ENCODE measurements at places on chromosomes 7 and 10.

- DNase-seq, result no peak
Measured at GRCh38 chr10:70430493-70431445, 10.7 kb downstream of the NODAL start.

DNA sequence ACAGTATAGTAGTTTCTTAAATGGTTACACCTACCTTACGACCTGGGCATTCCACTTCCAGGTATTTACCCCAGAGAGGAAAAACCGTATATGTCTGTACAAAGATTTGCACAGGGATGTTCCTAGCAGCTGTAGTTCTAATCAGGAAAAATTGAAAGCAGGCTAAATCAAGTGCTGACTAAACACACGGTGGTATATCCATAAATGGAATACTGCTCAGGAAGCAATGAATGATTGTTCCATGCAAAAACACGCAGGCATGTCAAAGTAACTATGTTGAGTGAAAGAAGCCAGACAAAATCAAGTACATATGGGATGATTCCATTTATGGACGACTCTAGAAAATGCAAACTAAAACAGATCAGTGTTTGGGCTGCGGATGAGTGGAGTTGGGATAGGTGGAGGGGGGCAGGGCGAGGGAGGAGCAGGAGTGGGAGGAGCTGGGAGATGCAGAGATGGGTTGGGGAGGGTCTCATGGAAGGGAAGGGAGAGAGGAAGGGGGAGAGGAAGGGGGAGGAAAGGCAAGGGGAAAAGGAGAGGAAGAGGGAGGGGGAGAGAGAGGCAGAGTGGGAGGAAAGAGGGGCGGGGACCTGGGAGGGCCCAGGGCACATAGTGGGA is 484 bp upstream of the MSRB2 start:
- no peak for DNase-seq

GRCh38 chr10:76973091-76974016 is 664.3 kb downstream of the KCNMA1 start:
- no peak for DNase-seq

GRCh38 chr7:142873281-142873784 is 12.2 kb downstream of the TRPV6 start:
- peak; percentile 48 for DNase-seq

DNA sequence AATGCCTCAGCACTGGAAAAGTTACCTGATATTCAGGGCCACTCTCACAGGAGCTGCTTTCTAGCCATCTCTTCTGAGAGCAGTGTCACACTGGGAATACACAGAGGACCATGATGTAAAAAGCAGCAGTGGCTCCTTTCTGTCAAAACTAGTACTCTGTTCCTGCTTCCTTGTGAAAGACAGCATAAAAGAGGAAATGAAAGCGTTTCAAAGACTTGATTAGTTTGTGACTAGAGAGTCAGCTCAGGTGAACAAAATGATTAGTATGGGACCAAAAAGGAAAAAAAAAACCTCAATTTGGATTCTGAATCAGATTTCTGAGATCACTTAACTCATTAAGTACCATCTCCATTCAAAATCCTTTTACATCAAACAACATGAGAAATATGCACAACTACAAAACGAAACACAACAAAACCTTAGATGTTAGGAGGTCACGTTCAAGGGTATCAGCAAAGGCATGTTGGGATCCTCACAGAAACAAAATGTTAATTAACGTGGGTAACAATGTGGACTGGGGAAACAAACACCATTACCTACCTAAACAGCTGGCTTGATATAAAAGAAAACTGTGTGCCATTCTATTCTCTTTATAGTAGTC is 103.7 kb downstream of the MACC1 start:
- no peak for DNase-seq

DNA sequence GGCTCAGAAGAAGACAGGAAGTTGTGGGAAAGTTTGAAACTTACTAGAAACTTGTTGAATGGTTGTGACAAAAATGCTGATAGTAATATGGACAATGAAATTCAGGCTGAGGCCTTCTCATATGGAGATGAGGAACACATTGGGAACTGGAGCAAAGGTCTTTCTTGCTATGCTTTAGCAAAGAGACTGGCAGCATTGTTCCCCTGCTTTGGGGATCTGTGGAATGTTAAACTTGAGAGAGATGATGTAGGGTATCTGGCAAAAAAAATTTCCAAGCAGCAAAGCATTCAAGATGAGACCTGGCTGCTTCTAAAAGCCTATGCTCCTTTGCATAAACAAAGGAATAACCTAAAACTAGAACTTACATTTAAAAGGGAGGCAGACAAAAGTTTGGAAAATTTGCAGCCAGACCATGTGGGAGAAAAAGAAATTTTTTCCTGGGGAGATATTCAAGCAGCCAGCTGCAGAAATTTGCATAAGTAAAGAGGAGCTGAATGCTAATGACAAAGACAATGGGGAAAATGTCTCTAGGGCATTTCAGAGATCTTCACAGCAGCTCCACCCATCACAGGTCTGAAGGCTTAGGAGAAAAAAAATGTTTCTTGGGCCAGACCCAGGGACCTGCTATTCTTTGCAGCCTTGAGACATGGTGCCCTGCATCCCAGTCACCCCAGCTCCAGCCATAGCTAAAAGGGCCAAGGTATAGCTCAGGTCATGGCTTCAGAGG is 16.5 kb upstream of the KCND2 start:
- DNase-seq, result no peak

GRCh38 chr7:44748948-44749731 is 493 bp downstream of the ZMIZ2 start:
- no peak for DNase-seq

- no peak for DNase-seq
Measured at GRCh38 chr10:75358132-75358531, 43.4 kb downstream of the ZNF503 start.

GRCh38 chr10:101558671-101559595 is 29.1 kb downstream of the POLL start:
- DNase-seq, result no peak

GRCh38 chr7:150788474-150789269 is 11.5 kb downstream of the TMEM176B start:
- DNase-seq, result no peak

- DNase-seq, result no peak
Measured at GRCh38 chr10:78299851-78300468, 266.3 kb downstream of the RPS24 start.

GRCh38 chr10:30751678-30752331 is 122.3 kb upstream of the LYZL2 start:
- DNase-seq, result peak; percentile 79

- no peak for DNase-seq
Measured at GRCh38 chr10:68301790-68302502, 29.9 kb upstream of the HNRNPH3 start.

DNA sequence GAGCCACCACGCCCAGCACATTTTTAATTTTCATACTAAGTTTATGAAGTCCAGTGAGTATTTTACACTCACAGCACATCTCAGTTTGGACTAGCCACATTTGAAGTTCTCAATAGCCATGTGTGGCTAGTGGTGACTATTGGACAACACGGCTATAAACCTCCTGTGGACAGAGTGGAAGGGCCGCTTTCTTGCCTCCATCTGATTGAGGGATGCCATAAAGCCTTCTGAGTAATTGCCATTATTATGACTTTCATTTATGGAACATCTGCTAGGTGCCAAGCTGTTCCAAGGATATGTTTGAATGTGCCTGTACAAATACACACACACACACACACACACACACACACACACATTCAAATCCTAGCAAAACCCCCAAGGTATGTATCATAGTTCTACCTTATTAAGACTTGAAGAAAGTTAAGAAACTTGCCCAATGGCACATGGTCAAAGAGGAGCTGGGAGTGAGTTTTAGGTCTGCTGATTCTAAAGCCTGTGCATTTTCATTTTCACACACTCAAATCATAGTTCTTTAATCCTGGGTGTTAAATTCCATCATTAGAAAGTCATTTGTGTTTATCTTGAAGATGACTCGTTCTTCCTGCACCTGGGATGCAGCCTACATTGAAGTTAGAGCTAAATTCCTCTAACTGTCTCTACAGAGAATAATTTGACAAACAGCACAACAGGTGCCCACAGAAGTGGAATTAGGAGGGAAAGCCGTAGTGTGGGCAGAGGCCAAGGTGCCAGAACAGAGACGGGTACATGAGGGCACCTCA is 143.3 kb downstream of the PKD1L1 start:
- no peak for DNase-seq

GRCh38 chr10:119461380-119461779 is 81.1 kb downstream of the RGS10 start:
- no peak for DNase-seq

- DNase-seq, result no peak
Measured at GRCh38 chr10:125284875-125285597, 124.7 kb upstream of the CTBP2 start.

DNA sequence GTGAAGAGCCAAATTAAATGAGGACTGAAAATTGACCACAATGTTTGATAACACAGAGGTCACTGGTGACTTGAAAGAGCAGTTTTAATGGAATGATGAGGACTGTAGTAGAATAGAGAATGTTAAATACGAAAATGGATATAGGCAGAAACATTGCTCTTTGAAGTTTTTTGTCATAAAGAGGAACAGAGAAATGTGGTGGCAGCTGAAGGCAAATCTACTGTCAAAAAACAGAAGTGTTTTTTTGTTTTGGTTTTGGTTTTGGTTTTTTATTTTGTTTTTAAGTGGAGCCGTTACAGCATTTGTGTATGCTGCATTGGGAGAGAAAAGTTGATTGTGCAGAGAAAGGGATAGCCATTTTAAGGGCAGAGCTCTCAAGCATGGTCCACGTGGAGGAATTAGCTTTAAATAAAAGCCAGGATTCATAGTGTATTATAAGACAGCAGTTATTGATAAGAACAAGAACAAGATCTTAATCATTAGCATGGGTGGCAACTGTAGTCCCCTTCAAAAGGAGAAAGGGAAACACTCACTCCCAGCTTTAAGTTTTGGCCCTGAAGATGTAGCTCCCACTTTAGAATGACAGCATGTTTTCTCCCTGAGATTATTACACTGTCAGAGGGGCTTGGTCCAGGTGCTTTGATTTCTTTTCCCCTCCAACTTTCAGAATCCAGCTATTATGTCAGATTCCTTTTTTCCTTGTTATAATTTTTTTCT is 156.7 kb upstream of the BET1 start:
- DNase-seq, result no peak

- no peak for DNase-seq
Measured at GRCh38 chr10:78406648-78407008, 373.0 kb downstream of the RPS24 start.

DNA sequence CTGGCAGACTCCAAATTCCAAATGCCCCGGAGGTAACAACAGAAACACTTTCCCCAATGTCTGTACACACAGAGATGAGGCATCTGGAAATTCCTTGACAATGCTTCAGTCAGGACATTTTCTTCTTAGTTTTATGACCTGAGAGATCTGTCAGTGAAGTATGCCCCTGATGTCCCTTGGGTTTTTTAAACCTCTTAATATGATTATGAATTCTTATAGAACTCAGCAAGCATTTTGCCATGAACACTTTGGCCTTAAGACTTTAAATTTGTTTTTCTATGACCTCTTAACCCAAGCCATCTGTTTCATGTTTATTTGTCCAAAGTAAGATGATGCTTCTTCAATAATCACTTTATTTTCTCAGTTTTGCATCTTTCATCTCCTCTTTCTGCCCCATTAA is 1206.2 kb downstream of the GATA3 start:
- no peak for DNase-seq

DNA sequence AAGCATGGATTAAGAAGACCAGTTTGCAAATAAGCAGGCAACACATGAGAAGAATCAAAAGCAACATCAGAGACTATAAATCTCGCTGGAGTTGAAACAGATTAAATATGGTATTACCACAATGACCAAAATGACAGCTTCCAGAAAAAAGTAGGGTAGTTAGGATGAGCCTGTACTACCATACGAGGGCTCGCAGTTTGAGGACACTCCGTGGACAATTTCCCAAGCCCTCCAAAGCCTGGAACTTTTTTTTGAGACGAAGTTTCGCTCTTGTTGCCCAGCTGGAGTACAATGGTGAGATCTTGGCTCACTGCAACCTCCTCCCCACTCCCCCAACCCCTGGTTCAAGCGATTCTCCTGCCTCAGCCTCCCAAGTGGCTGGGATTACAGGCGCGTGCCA is 1.0 kb downstream of the LRRC17 start:
- DNase-seq, result no peak

All from CD4-positive, alpha-beta T cell treated with Interleukin-17A for 4 hours (primary cell).